ENCODE measurements at places on chromosomes 1 and 21.

- no peak for DNase-seq
Measured at GRCh38 chr21:25536752-25537151, 70.5 kb downstream of the MRPL39 start.

DNA sequence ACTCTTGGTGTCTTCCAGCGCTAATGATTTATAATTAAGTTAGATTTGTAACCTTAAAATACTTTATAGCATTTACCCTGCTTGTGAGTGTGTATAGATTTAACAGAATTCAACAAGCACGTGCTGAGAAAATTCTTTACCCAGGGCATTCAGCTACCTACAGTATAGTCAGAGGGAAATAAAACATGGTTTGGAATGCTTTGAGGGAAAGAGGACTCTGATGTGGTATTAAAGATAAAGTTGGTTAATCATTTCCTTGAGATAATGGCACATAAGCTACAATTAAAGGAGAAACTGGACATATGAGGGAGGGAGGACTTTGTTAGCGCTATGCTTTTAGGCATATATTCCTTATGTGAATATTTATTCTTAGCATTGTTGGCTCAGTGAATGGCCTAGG is 26.4 kb upstream of the IL12RB2 start:
- no peak for DNase-seq

DNA sequence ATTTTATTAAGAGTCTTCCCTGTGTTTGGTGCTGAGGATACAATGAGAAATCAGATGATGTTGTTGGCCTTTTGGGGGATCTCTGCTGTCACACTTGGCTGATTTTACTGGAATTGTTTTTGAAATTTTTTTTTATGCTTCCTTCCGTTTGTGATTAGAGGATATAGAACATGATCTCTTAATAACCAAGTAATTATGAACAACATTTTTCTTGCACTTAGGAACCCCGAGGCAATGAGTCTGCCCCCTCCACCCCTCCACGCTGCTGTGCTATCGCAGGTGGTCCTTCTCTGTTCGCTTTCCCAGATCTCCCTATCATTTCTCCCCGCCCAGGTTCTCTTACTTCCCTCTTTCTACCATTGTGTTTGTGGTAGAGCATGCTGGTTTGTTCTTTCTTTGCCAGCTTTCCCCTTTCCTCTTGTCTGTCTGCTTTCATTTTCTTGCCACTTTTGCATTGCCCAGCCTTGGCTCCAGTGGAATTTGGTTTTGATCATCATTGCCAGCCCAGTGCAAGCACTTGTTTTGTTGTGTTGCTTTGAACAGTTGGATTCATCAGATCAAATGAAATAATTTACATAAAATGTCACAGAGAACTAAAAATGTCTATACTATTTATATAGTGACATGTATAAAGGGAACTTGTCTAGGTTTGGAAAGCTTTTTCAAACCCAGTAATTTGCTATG is 73.1 kb upstream of the SCCPDH start:
- no peak for DNase-seq

DNA sequence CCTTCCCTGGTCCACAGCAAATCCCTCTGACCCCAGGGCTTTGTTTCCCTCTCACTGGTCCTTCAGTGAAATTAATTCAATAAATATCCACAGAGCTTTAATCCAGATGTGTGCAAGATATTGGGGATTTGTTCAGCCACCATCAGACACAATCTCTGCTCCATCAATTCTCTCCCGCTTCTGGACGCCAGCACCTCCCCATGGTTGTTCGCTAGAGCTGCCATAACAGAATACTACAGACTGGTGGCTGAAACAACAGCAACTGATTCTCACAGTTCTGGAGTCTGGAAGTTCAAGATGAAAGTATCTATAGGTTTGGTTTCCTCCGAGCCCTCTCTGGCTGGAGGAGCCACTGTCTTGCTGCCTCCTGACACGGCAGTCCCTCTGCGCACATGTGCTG is 303.9 kb downstream of the SMYD3 start:
- DNase-seq: no peak

DNA sequence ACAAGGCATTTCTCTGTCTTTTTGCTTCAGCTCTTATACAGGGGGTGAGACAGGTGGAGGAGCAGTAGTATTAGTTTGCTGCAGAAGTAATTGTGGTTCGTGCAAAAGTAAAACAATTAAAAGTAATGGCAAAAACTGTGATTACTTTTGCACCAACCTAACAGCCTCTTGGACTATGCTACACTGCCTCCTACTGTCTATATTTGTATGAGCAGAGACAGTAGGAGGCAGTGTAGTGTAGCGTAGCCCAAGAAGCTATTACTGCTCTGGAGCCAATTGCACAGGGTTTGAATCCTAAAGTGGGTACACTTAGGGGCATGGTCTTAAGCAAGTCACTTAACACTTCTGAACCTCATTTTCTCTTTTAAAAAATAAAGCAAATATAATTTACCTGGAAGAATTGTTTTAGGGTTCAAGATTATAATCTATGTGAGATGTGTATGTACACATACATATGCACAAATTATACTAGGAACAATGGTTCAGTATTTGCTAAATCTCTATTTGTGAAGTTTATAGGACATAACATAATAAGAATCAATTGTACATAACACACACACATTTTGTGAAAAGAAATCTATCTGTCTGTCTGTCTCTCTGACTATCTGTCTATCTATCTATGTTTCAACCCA is 103.8 kb downstream of the BRINP3 start:
- DNase-seq: no peak

DNA sequence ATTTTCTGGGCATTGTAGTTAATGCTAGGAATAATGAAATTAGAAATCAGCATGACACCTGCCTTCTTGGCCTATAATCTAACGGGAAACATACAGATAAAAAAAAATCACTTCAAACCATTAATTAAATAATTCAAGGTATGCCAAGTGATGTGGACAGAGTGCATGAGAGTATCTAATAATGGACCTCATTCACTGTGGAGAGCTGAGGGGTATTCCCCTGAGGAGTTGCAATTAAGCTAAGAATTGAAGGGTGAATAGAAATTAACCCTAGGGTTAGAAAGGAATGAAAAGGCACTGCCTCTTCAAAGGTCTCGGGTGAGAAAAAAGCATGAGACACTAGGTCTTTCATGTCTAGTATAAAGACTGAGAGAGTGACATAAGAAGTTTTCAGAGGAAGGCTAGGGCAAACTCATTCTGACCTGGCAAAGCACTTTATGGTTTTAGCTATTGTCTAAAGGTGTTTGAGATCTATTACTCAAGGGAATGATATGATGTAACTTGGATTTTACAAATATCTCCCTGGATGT is 466.1 kb downstream of the KCNT2 start:
- no peak for DNase-seq

DNA sequence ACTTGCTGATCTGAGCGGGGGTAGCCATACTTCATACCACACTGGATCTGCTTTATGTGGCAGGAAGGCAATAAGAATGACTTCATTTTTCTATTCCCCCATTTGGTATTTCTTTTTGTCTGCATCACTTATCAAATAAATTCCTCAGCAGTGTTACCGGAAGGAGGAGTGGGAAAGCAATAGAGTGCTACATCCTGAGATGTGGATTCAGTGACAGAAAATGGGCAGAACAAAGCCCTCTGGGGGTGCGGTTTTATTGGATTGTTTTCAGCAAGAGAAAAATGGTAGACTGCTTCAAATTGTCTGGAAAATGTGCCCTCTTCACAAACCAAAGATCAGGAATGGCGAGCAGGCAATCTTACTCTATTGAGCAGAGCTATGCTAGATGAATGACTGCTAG is 751.9 kb upstream of the NEGR1 start:
- no peak for DNase-seq

DNA sequence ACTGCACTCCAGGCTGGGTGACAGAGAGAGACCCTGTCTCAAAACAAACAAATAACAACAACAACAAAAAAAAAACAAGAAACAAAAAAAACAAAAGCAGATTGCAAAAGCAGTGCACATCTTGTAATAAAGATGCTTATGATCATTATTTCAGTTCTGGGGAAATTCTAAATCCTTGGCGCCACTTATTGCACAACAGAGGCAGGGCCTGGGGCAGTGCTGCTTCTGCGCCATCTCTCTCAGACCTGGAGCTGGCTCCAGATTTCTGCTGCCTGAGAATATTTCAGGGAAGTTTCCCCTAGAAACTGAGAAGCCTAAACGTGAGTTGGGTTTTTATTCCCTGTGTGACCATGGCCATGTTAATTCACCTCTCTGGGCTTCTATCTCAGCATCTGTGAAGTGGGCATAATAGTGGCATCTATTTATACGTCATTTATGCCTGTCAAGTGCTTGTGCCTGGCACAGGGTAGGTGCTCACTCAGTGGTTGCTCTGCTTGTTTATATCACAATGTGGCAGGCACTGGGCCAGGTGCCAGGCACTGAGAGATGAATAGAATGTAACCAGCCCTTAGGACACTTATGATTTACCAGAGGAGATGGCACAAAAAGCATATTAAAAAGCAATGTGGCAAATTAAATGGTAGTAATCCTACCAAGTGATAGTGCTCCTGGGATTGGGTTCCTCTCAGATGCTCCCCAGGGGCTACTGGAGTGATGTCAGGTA is 67.9 kb downstream of the MDM4 start:
- DNase-seq: no peak

- DNase-seq: no peak
Measured at GRCh38 chr1:212313616-212314015, 28.4 kb downstream of the PPP2R5A start.

DNA sequence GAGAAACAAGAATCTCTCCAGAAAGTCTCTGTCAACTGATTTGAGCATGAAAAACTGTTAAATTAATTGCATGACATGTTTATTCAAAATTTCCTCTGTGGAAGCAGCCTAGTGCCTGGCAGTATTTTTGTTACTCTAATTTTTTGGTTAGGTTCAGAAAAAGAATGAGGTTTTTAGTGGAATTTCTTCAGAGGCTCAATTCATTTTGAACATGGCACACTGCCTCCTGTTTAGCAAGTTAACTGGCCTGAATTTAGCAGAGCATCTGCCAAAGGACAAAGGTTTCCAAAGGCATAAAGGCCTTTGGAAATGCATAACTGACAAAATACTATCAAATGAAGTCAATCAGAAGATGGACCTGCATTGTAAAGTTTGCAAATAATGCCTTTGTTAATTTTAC is 1326.5 kb downstream of the PLA2G4A start:
- DNase-seq: no peak

- no peak for DNase-seq
Measured at GRCh38 chr1:65232461-65232990, 76.8 kb upstream of the DNAJC6 start.

GRCh38 chr1:242534753-242535152 is 10.3 kb upstream of the PLD5 start:
- DNase-seq: no peak

DNA sequence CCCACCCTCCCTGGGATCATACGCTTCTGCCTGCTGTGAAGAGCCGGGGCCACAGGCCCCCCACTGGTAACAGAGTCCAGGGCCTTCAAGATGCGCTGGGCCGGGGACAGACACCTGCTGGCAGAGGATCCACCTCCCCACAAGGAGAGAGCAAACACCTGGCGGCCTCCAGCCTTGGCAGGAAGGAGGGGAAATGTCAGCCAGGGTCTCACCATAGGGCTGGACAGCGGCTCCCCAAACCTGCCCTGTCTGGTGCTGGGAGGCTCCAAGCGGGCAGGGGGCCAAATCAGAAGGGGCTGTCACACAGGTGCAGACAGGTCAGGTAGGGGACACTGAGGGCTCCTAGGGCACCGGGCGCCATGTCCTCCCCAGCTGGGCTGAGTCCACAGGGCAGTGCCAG is 58.9 kb downstream of the KCNAB2 start:
- DNase-seq: no peak

DNA sequence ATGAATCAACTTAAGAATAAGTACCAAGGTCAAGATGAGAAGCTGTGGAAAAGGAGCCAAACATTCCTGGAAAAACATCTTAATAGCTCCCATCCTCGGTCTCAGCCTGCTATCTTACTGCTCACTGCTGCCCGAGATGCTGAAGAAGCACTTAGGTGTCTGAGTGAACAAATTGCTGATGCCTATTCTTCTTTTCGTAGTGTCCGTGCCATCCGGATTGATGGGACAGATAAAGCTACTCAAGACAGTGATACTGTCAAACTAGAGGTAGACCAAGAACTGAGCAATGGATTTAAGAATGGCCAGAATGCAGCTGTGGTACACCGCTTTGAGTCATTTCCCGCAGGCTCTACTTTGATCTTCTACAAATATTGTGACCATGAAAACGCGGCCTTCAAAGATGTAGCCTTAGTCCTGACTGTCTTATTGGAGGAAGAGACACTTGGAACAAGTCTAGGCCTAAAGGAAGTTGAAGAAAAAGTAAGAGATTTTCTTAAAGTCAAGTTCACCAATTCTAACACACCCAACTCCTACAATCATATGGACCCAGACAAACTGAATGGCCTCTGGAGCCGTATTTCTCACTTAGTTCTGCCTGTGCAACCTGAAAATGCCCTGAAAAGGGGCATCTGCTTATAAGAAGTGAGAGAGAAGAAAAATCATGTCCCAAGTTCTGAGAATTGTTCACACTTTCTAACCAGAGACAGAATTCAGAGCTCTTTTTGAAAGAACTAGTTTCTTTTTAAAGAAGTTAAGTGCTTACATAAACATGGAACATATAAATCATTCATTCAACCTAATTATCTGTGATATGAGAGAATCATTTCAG is 35.7 kb downstream of the TOR1AIP1 start:
- DNase-seq: no peak

GRCh38 chr1:160363010-160363409 is 3.9 kb upstream of the NHLH1 start:
- no peak for DNase-seq

GRCh38 chr1:224211206-224211962 is 28.3 kb downstream of the DEGS1 start:
- DNase-seq: no peak
